BJ (cell line): ENCODE measurements at places on chromosomes 7 and 10.

DNA sequence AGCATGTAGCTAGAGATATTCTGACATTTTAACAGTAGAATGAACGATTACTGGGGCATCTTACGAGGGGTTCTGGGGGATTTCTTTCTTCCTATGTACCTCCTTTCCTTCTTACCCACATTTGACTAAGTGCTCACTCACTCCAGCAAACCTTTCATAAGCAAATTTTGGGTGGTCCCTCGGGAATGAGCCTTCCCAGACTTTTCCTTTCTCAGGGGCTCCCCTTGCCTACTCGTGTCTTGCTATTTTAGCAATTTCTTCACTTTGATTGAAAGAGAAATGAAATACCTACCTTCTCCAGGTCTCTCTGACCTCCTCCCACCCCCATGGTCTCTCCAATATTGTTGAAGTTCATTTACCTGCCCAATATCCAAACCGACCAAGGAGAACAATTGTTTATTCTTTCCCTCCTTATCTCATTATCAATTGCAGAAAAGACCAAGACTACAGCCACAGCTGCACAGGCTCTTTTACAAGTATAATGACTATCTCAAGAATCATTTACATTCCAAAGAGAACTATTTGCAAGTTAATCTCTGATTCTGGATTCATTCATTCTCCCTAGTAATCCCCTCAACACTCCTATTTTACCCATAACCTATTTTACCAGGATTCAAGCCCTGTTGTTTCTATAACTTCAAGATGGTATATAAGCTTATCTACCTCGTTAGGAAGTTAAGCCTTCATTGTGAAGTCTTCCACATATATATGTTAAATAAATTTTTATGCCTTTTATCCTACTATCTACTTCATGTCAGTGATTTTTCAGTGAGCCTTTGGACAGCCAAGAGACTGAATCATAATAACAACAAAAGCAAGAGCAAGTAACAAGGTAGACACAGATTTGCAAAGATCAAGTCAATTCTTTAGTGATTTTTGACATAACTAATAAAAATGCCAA is 480.6 kb downstream of the IPMK start:
- no peak for DNase-seq

GRCh38 chr7:12731214-12731656 is 43.8 kb downstream of the ARL4A start:
- DNase-seq: no peak

DNA sequence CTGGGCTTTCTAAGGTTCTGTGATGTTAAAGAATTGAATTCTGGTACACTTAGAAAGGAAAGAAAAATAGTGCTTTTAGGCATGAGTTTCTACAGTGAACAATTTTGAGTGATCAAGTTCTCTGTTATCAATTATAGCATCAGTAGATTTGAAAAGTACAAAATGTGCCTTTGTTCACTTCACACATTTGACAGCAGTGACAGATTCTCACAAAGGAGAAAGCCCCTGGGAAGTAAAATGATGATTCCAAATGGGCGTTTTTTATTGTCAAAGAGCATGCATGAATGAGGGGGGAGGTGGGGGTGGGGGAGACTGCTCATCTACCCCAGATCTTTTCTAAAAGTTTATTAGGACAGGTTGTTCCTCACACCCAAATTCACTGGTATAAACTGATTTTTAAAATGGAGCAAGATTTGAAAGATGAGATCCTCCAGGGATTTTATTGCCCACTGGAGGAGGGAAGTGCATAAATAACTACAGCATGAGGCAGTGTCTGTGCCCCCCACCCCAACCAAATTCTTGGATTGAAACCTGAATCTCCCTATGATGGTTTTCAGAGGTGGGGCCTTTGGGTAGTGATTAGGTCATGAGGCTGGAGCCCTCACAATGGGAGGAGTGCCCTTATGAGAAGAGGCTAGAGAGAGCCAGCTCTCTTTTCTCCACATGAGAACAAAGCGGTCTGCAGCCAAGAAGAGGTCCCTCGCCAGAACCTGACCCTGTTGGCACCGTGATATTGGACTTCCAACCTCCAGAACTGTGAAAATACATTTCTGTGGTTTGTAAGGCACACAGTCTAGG is 79.5 kb downstream of the AOAH start:
- no peak for DNase-seq

DNA sequence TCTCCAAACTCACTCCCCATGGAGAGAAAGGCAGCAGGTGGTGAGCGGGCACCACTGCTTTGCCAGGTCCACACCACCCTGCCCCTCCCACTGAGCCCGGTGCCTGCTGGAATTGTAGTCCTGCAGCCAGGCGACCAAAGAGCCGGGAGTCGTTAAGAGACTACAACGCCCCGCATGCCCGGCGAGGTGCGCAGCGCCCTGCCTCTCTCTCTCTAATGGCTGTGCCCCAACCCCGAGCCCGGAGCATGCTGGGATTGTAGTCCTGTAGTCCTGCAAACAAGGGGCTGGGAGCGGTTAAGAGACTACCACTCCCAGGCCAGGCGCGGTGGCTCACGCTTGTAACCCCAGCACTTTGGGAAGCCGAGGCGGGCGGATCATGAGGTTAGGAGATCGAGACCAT is 8.1 kb upstream of the ZNF727 start:
- no peak for DNase-seq

DNA sequence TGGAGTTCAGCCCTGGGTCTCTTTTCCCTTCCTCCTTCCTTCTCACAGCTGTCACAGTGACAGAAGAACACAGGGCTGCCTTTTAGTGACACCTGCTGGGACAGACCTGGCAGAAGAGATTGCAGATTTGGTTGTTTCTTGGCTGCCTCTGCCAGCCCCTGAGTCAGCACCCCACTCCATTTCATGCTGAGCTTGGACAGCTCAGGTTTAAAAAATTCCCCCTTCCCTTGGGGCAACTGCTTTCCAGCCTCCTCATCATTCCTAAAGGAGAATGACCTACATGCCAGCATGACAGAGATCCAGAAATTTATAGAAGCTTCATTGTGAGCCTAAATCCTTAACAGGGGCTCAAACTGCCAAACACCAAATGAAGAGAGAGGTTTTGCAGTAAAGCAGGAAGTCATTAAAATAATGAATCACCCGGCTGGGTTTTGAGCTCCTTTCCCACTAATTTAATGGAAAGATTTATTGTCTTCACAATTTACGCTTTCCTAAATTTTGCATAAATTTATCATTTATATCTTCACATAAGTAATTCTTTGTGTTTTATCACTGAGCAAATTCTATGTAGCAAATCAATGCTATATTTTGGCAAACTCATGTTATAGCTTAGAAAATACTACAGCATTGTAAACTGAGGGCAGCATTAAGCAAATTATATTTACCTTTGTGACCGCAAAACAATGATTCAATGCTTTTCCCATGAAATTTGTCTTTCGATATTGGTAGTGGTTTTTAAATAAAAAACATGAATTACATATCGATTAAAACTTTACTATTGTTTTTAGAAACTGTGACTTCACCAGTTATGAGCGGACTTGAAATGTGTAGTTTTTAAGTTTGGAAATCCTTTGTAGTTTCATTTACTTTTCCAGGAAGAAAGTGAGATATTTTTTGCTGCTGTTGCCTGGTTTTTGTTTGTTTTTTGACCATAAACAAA is 399.5 kb upstream of the ANKRD30A start:
- DNase-seq: peak; percentile 65

GRCh38 chr10:55091691-55092328 is 290.8 kb upstream of the PCDH15 start:
- no peak for DNase-seq

DNA sequence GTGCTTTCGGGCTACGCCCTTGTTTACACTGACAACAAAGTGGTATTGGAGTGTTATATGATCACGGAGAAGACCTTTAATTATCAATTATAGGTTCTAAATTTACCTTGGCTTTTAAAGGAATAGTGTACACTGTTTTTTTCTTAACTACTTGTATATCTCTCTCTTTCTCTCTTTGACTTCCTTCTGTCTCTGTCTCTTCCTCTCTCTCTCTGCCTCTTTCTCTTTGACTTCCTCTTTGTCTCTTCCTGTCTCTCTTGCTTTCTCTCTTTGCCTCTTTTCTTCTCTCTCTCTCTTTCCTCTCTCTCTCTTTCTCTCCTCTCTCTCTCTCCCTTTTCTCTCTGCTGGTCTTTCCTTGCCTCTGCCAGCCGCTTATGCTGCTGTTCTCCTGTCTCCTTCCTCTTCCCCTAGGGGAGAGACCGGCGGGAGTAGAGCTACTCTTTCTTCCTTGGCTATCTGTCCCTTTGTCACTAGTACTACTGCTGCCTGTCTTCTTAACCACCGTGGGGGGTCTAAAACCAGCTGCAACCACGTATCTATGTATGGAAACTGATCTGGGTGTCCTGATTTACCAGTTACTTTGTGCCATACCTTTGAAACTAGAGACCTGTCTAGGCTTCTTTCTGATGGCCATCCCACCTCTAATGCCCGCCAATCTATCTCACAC is 36.9 kb upstream of the GSDME start:
- no peak for DNase-seq

DNA sequence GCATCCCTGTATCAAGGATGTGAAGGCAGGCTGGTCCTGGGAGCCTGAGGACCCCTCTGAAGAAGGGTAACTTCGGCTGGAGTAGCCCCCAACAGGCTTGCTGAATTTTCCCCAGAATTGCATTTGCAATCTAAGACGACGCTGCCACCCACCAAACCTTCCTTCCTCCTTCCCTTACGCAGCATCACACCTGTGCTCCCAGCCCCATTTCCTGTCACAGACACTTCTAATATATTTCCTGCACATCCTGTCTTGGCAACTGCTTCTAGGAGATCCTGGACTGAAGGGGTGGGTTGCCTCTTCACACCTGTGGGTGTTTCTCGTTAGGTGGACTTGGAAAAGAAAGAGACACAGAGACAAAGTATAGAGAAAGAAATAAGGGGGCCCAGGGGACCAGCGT is 9.4 kb upstream of the PGAM1 start:
- no peak for DNase-seq

- DNase-seq: no peak
These were observed 164.7 kb downstream of the TCERG1L start for GRCh38 chr10:131146790-131147189.

- DNase-seq: no peak
These were observed 8.4 kb upstream of the MARVELD1 start for GRCh38 chr10:97705006-97705670.

- DNase-seq: no peak
These were observed 79.7 kb upstream of the OGDHL start for GRCh38 chr10:49841615-49842332.

DNA sequence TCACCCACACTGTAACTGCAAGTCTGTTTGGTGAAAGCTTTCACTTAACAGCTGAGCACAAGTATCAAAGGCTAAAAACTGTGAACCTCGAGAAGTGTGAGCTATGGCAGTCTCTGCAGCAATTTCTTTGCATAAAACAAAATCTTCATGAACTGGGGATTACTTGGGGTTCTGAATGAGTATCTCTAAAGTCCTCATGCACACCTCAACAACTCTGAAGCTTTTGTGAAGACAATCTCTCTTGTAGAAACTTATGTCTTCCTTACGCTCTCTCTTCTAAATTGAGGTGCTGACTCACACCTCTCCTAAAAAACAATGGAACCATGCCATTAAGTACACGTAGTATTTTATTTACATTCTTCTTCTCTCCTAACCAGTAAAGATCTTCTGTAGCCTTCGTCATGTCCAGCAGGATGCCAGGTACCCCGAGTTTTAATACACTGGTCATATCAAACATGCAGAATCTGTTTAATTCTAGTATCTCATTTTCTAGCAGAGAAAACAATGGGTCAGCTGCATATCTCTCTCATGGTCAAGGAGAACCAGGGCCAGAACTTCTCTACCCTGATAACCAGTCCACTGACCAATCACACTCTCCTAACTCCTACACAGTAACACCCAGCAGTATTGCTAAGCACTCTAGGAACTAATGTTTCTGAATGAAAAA is 76.9 kb downstream of the UBE2H start:
- no peak for DNase-seq

DNA sequence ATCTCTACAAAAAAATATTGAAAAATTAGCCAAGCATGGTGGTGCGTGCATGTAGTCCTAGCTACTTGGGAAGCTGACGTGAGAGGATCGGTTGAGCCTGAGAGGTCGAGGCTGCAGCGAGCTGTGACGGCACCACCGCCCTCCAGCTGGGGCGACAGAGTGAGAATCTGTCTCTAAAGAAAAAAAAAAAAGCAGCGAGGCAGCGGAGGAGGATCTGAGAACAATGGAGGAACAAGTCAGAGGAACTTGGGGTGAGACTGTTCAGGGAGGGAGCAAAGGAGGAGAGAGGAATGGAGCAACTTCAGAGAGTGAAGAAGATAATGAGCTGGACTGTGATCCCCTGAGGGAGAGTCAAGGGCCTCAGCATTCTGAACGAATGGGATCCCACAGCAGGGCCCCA is 85.4 kb downstream of the MKX start:
- no peak for DNase-seq

DNA sequence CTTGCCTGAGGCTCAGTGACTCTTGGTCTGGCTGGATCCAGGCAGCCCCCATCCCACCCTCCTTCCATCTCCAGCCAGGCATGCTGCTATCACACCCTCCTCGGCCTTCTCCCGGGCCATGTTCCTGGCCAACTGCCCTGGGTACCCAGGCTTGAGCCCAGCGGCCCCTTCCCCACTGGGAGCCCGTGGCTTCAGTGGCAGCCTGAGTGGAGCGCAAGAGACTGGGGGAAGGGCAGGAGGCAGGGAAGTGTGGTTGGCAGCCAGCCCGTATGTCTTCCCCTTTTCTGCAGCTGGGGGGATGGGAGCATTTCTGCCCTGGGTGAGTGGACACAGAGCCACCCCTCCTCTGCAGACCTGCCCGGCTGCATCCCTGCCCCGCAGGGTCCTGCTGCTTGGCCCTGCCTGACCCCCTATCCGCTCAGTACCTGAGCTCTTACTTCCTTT is 148.5 kb downstream of the ARHGAP22 start:
- DNase-seq: no peak

DNA sequence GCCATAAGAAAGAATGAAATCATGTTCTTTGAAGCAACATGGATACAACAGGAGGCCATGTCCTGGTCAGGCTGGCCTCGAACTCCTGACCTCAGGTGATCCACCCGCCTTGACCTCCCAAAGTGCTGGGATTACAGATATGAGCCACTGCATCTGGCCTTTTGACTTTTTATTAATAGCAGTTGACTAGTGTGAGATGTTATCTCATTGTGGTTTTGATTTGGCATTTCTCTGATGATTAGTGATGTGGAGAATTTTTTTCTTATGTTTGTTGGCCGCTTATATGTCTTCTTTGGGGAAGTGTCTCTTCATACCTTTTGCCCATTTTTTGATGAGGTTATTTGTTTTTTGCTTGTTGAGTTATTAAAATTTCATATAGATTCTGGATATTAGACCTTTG is 400.9 kb downstream of the SUGCT start:
- DNase-seq: no peak

- no peak for DNase-seq
These were observed 38.2 kb downstream of the WNT2 start for GRCh38 chr7:117284692-117285091.
